Kidney (tissue), 22 donors: ENCODE measurements at places on chromosomes 2 and 18.

- no peak for DNase-seq
Measured at GRCh38 chr2:154908327-154908726, 209.8 kb downstream of the KCNJ3 start.

DNA sequence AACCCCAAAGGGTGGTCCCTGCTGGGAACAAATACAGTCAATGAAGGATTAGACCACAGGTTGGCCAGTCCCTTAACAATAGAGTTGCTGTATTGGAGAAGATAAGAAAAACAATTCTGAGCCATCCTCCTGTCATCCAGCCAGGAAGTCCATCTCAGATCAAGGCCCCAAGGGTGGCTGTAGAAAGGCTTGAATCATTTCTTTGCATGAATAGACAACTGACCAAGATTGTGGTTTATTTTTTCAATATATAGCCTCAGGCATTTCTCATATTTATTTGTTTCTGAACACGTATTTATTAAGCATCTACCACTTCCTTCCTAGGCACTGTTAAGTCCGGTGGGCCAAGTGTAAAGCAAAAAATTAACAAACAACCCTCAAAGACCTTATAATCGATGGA, 274.4 kb upstream of the SLC14A2 start:
- DNase-seq: no peak

DNA sequence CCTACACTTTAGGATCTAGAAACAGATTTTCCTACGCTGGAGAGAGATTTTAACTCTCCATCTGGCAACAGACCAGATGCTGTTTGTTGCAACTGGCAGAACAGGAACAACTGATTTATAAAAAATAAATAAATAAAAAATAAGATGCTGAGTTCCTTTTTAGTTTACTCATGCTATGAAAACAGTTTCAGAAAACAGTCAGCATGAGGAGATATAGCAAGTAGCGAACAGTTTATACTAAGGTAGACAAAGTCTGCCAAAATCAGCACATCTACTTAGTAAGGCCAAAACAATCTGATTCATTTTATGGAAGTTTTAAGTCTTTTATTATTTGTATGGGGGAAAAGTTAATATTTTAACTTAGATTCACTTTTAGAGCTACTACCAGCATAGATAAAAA, 974.0 kb upstream of the CNTNAP5 start:
- DNase-seq: no peak

GRCh38 chr18:10032331-10033015, 118.7 kb downstream of the VAPA start:
- peak; percentile 81 for DNase-seq

DNA sequence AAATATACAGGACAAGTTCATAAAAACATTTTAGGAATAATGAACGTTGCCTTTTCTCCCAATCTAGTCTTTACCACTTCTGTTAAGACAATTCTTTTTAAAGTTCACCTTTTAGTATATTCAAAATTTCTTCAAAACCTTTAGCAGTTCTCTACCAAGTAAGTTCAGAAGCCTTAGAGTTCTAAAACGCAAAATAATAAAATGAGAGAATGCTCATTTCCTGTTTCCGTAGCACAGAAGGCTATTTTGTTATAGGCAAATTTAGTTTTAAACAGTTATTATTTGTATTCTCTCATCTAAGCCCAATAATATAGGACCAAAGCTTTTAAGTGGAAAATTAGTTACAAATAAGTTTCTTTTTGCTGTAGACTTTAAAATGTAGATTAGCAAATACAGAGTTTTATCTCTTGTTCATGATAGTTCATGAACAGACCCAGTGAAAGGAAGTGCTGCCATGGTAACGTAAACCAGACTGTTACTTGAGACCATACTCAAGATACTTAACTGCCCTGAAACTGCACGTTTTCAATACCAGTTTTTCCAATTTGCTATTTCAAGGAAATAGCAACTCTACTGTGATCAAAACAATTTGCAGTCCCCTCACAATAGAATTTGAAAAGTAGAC, 173.1 kb upstream of the STON1 start:
- peak; percentile 68 for DNase-seq

DNA sequence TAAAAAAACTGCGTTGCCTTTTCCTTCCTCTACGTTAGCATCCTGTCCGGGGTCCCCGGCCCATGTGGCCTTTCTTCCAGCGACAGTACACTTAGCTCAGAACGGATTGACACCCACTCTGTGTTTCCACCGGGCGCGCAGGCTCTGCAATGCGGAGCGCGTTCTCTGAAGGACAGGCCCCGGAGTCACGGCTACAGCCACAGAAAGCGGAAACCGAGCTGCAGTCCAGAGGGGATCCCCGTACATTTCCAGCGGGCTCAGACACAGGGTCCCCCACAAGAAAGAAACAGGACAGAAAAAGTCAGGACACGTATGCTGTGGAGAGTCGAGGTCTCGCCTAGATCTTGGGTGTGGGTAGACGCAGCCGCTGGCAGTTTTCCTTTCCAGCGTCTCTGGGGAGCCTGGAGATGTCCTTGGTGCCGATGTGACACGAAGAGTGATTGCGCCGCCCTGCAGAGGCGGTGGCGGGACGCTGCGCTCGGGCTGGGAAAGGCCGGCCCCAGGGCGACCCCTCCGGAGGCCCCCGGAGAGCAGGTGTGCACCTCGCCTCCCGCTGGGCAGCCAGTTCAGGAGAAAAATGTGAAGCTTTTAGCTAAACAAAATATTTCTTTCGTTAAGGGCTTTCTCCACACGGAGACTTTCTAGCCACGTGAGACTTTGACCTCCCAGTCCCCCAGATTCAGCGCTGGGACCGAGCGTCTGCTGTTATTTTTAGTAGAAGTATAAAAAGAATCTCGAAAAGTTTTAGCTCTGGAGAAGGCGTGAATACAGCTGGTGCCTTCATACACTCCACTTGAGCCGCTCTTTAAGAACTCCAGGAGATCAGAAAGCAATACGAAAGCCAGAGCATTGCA, 1.3 kb upstream of the ACKR3 start:
- DNase-seq: peak; percentile 84

DNA sequence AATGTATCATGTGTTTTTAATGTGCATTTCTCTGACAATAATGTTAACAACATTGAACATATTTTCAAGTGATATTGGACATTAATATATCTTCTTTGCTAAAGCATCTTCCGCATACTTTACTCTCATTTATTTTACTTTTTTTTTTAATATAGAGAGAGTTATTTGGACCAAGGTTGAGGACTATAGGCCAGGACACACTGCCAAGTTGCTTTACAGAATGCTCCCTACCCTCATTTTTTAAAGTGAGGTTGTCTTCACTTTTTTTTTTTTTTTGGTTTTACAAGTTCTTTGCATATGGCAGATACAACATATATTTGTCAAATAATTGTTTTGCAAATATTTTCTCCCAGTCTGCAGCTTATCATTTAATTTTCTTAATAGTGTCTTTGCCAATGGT, 201.8 kb downstream of the OSR1 start:
- no peak for DNase-seq

GRCh38 chr18:39749154-39749553, 2183.6 kb upstream of the CELF4 start:
- no peak for DNase-seq

GRCh38 chr2:185014076-185014475, 415.7 kb downstream of the ZNF804A start:
- DNase-seq: no peak

DNA sequence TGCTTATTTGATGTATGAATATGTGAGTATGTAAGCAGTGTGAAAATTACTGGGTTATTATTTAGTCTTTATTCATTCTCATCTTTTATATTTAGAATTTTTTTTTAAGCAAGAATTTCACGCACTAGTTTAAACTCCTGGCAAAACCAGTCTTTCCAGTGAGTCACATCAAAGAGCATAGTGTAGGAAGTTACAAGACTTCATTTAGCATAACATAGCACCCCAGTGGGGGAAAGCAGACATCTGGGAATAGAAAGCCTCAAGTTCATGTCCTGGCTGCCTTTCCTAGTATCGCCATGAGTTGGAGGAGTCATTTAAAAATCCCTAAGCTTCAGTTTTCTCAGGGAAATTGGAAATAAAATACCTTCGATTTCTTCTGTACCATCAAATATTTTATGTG, 408.3 kb downstream of the NUP35 start:
- DNase-seq: peak; percentile 48

- peak; percentile 2 for DNase-seq
Measured at GRCh38 chr18:12960853-12961397, 13.1 kb downstream of the SEH1L start.
